ELR (cell line): ENCODE measurements at places on chromosomes 2 and 18.
A peak's percentile ranks its signal among the peaks of the same experiment; 100 is the strongest.

GRCh38 chr2:215847718-215848117 lies 165.6 kb downstream of the MREG start:
- DNase-seq, result no peak

- peak; percentile 27 for DNase-seq
Observed at GRCh38 chr2:157837851-157838441, 38.2 kb downstream of the ACVR1 start.

DNA sequence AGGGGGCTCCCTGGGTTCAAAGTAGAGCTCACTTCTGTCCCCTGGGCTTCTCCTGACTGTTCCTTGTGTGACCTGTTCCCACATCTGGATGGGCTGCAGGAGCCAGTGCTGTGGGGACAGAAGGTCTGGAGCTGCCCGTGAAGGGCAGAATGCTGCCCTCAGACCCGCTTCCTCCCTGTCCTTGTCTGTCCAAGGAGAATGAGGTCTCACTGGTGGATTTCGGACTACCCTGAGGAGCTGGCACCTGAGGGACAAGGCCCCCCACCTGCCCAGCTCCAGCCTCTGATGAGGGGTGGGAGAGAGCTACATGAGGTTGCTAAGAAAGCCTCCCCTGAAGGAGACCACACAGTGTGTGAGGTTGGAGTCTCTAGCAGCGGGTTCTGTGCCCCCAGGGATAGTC lies 15.5 kb downstream of the EMX1 start:
- no peak for DNase-seq

DNA sequence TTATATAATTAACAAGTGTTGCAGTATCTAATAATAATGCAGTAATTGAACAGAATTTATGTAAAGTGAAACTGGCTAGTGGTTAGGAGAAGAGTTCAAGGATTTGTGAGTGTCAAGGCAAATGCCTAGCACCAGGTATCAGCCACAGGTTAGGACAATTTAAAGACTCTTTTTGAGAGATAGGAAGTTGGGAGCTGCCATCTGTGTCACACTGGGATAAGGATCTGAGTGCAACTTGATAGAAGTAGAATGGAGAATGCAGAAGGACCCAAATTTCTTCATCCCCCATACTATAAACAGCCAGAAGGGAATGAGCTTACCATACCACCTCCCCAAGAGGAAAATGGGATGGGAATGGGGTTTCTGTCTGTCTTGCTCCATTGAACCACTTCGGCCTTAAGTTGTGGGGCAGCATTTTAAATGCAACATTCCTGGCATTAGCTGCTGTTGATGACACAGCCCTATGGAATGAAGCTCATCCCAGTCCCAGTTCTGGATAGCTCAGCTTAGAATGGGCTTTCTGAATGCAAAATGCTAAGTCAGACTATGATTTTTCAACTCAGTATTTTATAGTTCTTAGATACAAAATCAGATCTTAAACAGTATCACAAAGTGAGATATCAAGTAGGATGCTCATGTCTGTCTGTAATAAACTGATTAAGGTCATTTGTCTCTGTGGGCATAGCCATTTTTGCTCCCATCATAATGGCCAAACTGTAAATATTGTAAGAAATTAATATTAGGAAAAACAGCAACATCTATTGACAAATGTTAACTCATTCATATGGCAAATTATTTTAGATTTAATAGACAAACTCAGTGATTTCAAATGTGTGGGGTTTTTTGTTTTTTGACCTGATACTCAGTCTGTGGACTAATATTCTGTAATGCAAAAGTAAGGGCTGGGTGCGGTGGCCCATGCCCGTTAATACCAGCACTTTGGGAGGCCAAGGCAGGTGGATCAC lies 44.0 kb downstream of the GPR155 start:
- peak; percentile 86 for DNase-seq

DNA sequence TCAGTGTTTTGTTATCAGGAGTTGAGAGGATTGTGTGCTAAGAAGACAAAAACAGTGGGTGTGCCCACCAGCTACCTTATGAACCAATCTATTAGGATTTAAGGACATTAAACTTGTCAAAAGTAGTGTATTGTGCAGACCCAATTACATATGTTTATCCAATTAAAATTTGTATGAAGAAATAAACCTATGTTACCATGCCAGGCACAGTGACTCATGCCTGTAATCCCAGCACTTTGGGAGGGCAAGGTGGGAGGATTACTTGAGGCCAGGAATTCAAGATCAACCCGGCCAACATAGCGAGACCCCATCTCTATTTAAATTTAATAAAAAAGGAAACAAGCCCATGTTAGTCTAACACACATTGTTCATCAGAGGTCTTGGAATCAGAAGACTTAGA lies 162.2 kb downstream of the IRS1 start:
- DNase-seq, result no peak

GRCh38 chr2:166017208-166017607 lies 63.6 kb upstream of the TTC21B start:
- DNase-seq, result peak; percentile 37

- DNase-seq, result peak; percentile 5
Observed at GRCh38 chr18:49111191-49111988, 160.6 kb upstream of the SMAD7 start.

DNA sequence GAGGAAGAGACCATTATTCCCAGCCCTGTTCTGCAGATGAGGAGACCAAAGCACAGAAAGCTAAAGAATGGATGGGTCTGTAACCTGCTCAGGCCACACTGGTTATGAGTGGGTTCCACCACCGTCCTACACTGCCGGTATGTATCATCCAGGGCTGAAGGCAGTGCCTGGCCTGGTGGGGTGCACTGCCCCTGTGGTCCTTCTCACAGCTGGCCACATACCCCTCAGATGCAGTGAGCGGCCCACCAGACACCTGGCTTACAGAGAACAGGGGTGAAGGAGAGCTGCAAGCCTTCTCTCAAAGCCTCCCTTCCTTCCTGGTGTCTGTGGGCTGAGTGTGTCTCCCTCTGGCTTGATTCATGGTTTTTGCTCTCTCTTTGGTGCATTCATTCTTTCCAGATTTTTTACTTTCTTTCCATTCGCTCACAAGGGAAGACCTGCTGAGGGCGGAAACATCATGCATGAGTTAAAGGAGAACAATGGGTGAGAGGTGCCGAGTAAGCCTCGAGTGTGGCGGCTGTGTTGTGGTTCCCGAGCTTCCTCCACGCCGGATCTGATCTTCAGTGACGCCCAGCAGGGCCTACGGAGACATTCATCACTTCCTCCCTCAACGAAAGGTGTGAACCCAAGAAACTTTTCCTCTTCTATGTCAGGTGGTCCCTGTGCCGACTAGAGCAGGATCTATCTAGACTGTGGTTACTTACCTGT lies 62.1 kb upstream of the REL start:
- DNase-seq, result no peak

DNA sequence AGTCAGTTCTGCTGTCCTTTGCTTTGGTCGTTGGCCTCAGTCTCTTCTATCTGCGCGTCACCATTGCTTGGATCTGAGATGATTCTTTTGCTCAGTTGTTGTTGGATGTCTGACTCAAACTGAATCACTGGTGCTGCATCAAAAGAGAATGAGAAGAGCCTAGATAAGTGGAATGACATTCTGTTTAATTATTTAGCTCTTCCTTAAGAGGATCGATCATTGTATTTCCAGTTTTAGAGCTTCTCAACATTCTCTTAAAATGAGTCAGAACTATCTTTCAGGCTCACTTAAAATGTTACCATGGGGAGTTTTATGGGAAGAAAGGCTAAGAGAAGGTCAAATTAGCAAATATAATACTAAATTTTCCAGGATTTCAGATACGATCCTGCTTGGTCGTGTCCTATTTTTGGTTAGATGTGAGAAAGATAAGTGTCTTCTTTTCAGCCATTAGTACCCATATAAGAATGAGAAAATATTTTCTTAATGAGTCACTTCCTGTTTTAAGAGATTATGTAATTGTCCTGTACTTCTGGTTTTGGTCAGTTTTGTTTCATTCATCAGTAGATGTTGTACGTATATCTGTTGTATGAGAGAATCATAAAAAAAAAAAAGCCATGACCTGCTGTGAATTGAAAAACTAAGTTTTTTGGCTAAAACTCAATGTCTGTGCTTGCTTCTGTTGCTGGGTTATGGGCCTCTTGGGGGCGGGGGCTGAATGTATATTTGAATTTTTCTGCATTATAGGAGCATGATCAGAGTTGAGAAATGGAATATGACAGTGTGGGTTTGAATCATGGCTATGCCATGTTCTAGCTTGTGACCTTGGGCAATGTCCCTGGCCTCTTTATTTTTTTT lies 31.6 kb upstream of the CASP10 start:
- peak; percentile 98 for DNase-seq

GRCh38 chr2:178418426-178418825 lies 32.5 kb downstream of the PRKRA start:
- peak; percentile 45 for DNase-seq

DNA sequence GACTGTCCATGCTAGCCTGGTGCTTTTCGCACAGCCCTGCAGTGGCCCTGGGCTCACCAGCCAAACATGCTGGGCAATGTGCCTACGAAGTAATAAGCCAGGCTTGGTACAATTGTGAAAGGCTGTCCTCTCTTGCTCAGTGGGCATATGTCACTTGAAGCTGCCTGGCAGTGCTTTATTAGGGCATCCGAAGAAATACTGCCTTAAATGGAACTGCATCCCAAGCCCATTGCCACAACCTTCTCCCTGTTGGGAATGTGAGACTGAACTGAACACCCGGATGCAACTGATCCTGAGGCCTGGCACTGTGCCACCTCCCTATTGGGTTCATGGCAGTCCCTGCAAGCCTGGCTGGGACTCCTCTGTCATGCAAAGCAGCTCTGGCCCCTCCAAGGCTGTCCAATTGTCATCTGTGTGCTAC lies 15.9 kb downstream of the CAPG start:
- no peak for DNase-seq

GRCh38 chr2:232562515-232563151 lies 12.1 kb downstream of the EIF4E2 start:
- no peak for DNase-seq

- DNase-seq, result no peak
Observed at GRCh38 chr2:99743146-99743545, 253.3 kb upstream of the REV1 start.

DNA sequence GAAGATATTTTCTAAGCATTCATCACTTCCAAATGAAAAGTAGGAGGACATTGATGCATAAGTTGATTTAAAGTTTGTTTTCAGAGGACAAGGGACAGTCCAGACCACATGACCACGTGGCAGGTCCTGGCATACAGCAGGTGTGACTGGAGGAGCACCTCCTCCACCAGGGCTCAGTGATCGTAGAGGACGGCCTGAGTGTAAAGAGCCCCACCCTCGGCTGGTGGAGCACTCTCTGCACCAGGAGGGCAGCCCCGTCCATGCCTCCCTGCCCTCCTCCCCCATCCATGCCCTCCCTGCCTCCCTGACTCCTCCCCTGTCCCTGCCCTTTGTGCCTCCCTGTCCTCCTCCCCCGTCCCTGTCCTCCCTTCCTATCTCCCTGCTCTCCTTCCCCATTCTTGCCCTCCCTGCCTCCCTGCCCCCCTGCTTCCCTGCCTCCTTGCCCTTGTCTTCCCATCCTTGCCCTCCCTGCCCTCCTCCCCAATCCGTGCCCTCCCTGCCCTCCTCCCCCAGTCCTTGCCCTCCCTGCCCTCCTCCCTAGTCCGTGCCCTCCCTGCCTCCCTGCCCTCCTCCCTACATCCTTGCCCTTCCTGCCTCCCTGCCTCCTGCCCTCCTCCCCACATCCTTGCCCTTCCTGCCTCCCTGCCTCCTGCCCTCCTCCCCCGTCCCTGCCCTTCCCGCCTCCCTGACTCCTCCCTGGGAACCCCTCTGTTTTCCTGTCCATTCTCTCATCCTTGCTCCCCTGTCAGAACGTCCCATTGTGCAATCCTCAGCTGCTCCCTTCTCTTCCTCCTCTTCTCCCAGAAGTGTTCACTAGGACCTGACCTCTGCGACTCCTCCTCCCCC lies 47.9 kb downstream of the ANKMY1 start:
- no peak for DNase-seq

- DNase-seq, result no peak
Observed at GRCh38 chr2:102789349-102790090, 27.7 kb downstream of the TMEM182 start.

DNA sequence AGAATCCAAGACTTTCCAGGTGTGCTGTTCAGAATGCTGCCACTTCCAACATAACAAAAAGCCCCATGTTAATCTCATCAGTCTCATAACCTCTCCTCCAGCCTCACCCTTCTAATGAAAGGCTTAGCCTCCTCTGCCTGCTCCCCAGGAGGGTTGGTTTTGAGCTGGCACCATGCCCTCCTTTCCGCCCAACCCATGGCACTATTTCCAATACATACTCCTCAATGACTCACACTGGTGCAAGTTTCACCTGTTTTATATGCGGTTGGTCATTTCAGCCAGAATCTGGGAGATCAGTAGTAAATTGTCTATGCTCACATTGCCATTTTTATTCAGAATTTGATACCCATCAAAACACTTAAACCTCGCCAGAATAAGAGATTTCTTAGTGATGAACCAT lies 157.6 kb upstream of the NRP2 start:
- no peak for DNase-seq

DNA sequence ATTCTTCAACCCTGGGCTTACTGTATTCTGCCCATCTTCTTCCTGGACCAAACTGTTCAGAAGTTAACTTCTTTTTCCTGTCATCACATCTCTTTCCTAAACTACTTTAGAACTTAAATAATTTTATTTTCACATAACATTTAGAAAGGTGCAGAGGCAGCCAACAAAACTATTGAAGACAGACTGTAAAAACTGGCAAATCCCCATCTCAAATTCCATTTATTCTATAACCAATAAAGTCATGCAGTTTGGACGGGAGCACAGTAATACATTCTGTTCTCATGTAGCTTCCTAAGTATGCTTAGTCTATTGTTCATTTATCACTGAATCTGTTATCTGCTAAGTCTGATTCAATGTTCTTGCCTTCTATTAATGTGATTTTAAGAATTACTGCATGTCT lies 99.1 kb downstream of the SMAD2 start:
- DNase-seq, result no peak

- DNase-seq, result no peak
Observed at GRCh38 chr2:75870651-75871137, 160.0 kb upstream of the GCFC2 start.

GRCh38 chr2:43737097-43737854 lies 36.6 kb upstream of the DYNC2LI1 start:
- DNase-seq, result peak; percentile 76

DNA sequence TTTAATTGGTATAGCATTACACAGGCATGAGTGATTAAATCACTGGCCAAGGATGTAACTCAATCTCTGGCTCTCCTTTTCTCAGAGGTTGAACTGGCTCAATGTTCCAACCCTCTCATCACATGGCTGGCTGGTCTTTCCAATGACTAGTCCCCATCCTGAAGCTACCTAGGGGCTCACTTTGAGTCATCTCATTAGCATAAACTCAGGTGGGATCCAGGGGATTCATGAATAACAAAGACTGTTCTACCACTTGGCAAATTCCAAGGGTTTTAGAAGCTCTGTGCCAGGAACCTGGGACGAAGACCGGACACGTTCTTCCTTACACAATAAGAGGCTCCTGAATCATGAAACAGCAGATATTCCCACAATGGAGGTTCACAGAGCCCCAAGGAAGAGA lies 145.0 kb upstream of the SPATS2L start:
- no peak for DNase-seq

DNA sequence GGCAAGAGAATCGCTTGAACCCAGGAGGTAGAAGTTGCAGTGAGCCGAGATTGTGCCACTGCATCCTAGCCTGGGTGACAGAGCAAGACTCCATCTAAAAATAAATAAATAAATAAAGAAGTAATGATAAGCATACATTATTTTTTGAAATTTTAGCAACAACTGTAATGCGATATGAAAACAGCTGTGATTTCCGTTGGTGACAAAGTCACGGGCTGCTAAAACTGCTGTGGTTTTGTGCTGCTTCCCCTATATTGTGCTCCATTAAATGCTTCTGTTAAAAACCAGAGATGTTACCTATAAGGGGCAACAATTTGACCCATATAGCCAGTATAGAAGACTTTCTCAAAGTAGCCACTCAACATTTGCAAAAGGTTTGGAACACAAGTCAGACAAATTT lies 8.3 kb downstream of the TRIM54 start:
- DNase-seq, result no peak

GRCh38 chr2:134203175-134203574 lies 50.7 kb upstream of the MGAT5 start:
- peak; percentile 24 for DNase-seq
